ENCODE measurements at places on chromosomes 7 and 10. TPM values are rescaled to one million over a fixed set of nuclear protein-coding genes. Genes with fewer than 3 reads are reported as not detected.

GRCh38 chr7:18896343-18896975 is 221.0 kb downstream of the TWIST1 start:
- peaks cover 20% of the 10 kb centered on the region for H3K4me1 ChIP-seq
- no peak overlapping the region for H3K4me3 ChIP-seq
- H3K36me3 ChIP-seq: no peaks in the 10 kb centered on the region
- no peak overlapping the region for H3K27ac ChIP-seq
- H3K27me3 ChIP-seq: no peaks in the 10 kb centered on the region
- DNase-seq: no peak

DNA sequence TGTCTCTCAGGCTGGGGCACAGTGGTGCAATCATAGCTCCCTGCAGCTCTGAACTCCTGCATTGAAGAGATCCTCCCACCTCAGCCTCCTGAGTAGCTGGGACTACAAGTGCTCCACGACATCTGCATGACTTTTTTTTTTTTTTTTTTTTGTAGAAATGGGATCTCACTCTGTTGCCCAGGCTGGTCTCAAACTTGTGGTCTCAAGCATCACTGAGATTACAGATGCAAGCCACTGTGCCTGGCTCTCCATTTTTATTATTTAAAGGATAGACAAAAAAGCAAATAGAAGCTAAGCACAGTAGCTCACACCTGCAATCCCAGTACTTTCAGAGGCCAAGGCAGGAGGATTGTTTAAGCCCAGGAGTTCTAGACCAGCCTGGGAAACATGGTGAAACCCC is 13.0 kb upstream of the KCTD7 start:
- no peak overlapping the region for H3K27ac ChIP-seq
- H3K4me3 ChIP-seq: no peak overlapping the region
- DNase-seq: no peak
- H3K27me3 ChIP-seq: no peaks in the 10 kb centered on the region

DNA sequence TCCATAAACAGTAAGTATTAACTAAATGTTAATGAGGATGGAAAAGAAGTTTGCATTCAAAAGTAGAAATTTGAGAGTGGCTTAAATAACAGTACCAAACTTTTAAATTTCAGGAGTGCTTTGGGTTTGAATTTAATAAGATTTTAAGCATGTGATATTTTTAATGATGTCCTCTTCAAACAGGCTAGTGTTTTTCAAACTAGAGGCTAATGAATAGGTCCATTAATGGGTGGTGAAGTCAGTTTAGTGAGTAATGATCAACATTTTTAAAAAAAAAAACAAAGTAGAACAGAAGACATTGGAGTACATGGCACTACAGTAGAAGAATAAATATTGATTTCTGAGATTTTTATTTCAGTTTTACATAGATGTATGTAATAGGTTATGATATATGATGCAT is 72.9 kb downstream of the AKAP9 start:
- DNase-seq: no peak
- H3K4me3 ChIP-seq: no peak overlapping the region
- H3K4me1 ChIP-seq: no peaks in the 10 kb centered on the region
- H3K36me3 ChIP-seq: peaks cover 29% of the 10 kb centered on the region
- H3K27me3 ChIP-seq: no peaks in the 10 kb centered on the region

GRCh38 chr7:117041007-117041406 is 87.7 kb downstream of the ST7 start:
- H3K27me3 ChIP-seq: no peaks in the 10 kb centered on the region
- peaks cover 11% of the 10 kb centered on the region for H3K36me3 ChIP-seq
- DNase-seq: no peak
- H3K4me1 ChIP-seq: peaks cover 81% of the 10 kb centered on the region
- no peak overlapping the region for H3K4me3 ChIP-seq

GRCh38 chr7:30841801-30842541 is 69.7 kb upstream of the AQP1 start:
- H3K4me1 ChIP-seq: peaks cover 42% of the 10 kb centered on the region
- H3K4me3 ChIP-seq: no peak overlapping the region
- DNase-seq: no peak
- peaks cover 16% of the 10 kb centered on the region for H3K36me3 ChIP-seq
- H3K27me3 ChIP-seq: no peaks in the 10 kb centered on the region
- H3K27ac ChIP-seq: no peak overlapping the region

DNA sequence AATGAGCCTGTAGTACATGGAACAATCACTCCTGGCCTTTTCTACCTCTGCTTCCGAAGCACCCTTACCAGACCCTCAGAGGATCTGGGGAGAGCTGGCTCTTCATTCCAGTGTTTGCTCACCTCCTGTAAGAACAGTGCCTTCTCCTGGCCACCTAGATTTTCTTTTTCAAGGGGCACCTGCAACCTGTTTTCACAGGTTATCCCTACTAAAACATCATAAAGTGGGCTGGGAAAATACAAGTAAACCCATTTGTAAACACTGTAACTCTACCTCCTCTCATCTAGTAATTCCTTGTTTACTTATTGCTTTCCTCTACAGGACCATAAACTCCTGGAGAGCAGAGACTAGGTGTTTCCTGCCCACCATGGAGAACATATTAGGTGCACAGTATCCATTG is 1.1 kb downstream of the PIK3AP1 start:
- peak overlapping the region; percentile 86 for H3K4me3 ChIP-seq
- DNase-seq: no peak
- H3K36me3 ChIP-seq: peaks cover 2% of the 10 kb centered on the region
- H3K4me1 ChIP-seq: peaks cover 13% of the 10 kb centered on the region

DNA sequence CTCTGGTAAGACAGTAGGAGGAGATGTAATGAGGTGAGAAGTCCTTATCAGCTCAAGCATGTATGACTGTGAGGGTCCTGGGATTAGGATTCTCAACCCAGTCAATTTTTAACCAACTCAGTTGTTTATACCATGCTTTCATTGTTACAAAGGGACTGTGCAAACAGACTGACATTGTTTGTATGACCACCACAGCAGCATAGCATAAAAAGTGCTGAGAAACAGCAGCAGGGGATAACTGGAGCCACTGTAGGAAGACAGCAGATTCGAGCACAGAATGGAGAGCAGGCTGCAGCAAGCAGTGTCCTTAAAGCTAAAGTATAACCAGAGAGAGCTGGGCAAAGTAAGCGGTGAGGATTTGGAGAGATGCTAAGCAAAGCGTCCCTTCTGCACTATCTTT is 829.5 kb downstream of the REEP3 start:
- H3K4me3 ChIP-seq: no peak overlapping the region
- no peak overlapping the region for H3K27ac ChIP-seq
- H3K27me3 ChIP-seq: no peaks in the 10 kb centered on the region
- no peaks in the 10 kb centered on the region for H3K4me1 ChIP-seq

- no peak overlapping the region for H3K27ac ChIP-seq
- DNase-seq: no peak
- no peaks in the 10 kb centered on the region for H3K4me1 ChIP-seq
- no peaks in the 10 kb centered on the region for H3K36me3 ChIP-seq
- H3K27me3 ChIP-seq: peaks cover 3% of the 10 kb centered on the region
These were observed 716.2 kb downstream of the NXPH1 start for GRCh38 chr7:9149499-9150082.

- H3K4me3 ChIP-seq: no peak overlapping the region
- H3K27ac ChIP-seq: peak overlapping the region; percentile 49
- no peaks in the 10 kb centered on the region for H3K27me3 ChIP-seq
- peaks cover 29% of the 10 kb centered on the region for H3K36me3 ChIP-seq
These were observed 39.0 kb downstream of the BZW2 start for GRCh38 chr7:16684935-16685334.

DNA sequence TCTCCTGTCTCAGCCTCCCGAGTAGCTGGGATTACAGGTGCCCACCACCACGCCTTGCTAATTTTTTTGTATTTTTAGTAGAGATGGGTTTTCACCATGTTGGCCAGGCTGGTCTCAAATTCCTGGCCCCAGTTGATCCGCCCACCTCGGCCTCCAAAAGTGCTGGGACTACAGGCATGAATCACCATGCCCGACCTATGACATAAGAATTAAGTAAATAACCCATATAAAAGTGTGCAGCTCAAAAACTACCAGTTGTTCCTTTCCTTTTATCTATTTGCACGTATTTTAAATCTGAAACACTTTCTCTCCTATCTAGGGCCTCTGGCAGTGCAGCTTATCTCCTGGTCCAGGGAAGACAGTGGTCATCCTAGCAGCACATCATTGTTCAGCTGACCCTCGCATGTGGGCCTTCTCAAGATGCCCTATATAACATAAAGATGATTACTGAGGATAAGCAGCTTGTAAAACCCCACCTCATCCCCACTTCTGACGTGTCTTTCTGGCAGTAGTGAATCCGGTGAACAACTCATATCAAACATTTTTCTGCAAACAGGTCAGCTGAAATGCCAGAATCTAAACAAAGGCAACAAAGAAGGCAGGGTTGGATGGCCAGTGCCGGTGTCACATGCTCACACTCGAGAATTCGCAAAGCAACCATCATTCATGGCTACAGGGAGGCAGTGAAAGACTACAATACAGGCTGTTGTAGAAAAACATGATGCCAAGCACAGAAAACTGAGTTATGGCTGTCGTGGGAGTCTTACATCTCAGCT is 36.0 kb upstream of the KCNIP2 start:
- DNase-seq: no peak
- no peak overlapping the region for H3K4me3 ChIP-seq
- peaks cover 12% of the 10 kb centered on the region for H3K4me1 ChIP-seq
- H3K27ac ChIP-seq: peak overlapping the region; percentile 32
- no peaks in the 10 kb centered on the region for H3K36me3 ChIP-seq

DNA sequence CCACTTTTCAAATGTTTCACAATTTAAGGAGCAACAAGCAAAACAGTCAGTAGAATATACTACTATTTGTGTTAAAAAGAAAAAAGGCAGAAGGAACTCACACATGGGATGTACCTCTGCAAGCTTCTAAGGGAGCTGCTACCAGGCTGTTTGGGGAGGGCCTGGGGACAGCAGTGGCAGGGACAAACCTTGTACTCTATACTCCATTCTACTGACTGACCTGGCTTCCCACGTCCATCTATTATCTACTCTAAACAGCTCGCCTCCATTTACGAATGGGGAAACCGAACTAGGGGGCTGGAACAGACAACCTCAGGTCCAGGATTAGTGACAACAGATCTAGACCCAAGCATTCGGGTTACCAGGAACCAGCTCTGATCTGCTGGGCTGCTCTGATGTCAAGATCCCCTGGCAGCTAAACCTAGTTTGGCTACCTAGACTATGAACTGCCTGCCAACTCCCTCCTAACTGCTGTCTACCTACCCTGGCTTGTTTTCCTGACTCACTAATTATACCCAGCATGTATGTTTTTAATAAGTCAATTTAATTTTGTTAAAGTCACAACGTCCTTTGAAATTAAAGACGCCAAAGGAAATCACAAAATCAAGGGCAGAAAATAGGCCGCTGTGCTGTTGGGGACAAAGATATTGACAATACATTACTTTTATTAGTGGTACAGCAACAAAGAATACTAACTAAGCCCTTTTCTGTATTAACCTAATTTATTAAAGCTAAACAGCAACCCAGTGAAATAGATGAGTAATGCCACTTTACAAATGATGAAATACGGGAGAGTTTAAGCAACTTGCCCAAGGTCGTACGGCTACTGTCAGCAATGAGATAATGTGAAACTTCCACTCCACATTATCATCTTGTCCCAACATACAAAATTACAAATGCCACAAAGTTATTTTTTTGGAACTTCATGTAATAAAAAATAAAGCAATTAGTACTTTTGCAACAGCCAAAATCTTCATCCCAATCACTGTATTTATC is 5.3 kb downstream of the PSAP start:
- no peak overlapping the region for H3K4me3 ChIP-seq
- DNase-seq: no peak
- H3K27ac ChIP-seq: no peak overlapping the region

- no peaks in the 10 kb centered on the region for H3K4me1 ChIP-seq
- H3K4me3 ChIP-seq: no peak overlapping the region
- H3K36me3 ChIP-seq: no peaks in the 10 kb centered on the region
These were observed 97.2 kb upstream of the SEMA3A start for GRCh38 chr7:84291756-84292155.

DNA sequence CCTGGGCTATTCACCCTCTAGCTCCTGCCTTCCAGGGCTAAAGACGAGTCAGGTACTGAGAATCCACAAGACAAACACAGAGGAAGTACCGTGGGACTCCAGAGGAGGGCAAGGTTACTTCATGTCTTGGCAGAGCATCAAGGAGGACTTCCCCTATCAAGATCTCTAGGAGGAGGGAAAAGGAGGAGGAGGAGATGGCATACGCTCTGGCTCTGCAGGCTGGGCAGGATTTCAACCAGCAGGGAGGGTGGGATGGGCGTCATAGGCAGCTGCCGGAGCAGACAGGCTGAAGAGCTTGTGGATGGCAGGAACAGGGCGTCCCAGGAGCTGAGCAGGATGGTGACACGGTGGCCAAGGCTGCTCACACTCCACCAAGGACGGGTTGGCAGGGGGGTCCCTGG is 21.3 kb downstream of the MDH2 start:
- peak overlapping the region; percentile 74 for H3K27ac ChIP-seq
- no peak overlapping the region for H3K4me3 ChIP-seq
- peaks cover 19% of the 10 kb centered on the region for H3K4me1 ChIP-seq
- no peaks in the 10 kb centered on the region for H3K27me3 ChIP-seq

DNA sequence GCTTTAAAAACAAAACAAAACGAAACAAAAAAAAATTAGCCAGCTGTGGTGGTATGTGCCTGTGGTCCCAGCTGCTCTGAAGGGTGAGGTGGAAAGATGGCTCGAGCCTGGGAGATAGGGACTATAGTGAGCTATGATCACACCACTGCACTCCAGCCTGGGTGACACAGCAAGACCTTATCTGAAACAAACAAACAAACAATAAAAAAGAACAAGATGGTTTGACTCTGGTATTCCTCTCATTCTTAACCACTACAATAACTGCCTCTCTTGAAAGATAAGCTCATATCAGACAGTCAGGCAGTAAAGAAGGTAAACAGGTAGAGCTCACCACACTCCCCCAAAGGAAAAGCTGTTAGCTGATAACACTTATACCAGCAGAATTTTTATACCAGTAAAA is 14.1 kb upstream of the DUSP5 start:
- no peak overlapping the region for H3K4me3 ChIP-seq
- no peaks in the 10 kb centered on the region for H3K36me3 ChIP-seq
- H3K27ac ChIP-seq: no peak overlapping the region

PYROXD2 gene
- total RNA-seq: 9.4 TPM

CDC14C gene
- not detected for total RNA-seq

PTPRZ1 gene
- total RNA-seq: 2.0 TPM

GIMAP8 gene
- total RNA-seq: not detected

DEPP1 gene
- total RNA-seq: 9.4 TPM

PKD1L1 gene
- 0.23 TPM for total RNA-seq

CEP55 gene
- total RNA-seq: 9.3 TPM
